ENCODE measurements at places on chromosomes 7 and 10.

GRCh38 chr7:9391984-9392383 lies 958.6 kb downstream of the NXPH1 start:
- no peak for DNase-seq

DNA sequence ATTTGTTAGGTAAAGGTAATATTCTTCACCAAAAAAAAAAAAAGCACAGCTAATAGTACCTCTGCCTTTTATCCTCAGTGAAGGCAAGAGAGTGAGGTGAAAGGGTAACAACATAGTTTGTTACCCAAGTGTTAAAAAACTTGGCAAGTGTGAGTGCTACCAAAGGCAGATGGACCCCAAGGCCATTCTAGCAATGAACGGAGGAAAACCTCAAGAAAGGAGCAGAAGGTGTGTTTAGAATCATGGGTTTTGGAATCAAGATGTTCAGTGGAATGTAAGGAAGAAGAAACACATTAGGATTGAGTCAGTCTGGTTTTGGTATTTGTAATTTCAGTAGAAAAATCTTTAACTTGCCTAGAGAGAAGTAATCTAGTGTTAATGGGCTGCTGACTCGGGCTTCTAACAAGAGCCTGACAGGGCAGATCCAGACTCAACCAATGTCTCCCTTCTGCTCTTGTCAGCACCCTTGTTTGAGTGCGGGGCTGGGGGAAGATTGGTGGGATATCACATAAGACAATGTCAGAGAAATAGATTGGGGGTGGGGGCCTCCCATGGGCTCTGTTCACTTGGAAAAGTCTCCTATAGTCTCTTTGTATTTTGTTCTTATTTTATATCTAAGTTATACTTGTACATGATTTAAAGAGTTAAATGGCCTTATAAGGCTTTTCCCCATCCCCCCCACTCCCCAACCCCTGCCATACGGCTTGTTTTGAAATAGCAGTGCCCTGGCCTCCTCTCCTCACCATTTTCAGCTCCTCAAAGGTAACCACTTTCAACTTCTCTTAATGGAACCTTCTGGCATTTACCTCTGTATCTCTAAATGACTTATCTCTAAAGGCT lies 44.4 kb downstream of the SCD start:
- no peak for DNase-seq

DNA sequence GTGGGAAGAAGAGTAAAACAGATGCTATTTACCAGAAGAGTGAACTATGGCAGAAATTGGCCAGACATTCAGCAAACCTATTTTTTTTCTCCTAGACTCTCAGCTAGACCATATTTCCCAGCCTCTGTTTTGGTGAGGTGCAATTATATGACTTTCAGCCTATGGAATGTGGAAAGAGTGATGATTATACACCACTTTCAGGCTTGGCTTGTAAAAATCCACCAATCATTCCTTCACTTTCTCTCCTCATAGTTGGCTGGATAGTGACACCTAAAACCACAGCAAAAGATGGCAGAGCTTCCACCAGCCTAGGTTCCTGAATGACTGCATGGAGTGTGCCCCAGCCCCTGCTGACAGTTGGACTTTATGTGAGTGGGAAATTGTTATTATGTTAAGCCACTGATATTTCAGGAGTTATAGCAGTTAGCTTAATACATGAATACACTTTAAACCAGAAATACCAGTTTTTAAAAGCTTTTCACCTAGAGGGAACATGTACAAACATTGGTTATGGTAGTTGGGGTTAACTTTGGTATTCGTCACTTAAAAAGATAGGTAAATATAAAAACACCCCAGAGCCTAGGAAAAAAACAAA lies 19.1 kb upstream of the TNKS2 start:
- peak; percentile 33 for DNase-seq

- no peak for DNase-seq
Observed at GRCh38 chr7:107203607-107204006, 34.8 kb downstream of the HBP1 start.

DNA sequence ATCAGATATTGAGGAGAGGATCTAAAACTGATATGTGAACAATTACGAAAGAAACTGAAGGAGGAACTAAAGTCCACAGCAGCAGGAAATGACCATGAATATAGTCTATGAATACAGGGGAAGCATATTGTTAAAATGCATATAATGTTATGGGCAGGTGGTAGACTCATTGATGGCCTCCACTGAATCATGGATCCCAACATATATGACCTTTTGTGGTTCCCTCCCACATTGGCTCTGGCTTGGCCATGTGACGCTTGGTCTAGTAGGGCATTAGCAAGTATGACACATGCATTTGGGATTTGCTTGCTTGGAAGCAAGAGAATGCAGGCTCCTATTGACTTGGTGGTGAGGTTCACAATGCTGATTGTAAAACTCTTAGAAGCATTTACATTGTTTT lies 55.2 kb upstream of the RAB18 start:
- DNase-seq = peak; percentile 61

- DNase-seq = no peak
Observed at GRCh38 chr10:75916906-75917305, 485.5 kb downstream of the LRMDA start.

- no peak for DNase-seq
Observed at GRCh38 chr7:129713544-129713943, 102.0 kb downstream of the NRF1 start.

DNA sequence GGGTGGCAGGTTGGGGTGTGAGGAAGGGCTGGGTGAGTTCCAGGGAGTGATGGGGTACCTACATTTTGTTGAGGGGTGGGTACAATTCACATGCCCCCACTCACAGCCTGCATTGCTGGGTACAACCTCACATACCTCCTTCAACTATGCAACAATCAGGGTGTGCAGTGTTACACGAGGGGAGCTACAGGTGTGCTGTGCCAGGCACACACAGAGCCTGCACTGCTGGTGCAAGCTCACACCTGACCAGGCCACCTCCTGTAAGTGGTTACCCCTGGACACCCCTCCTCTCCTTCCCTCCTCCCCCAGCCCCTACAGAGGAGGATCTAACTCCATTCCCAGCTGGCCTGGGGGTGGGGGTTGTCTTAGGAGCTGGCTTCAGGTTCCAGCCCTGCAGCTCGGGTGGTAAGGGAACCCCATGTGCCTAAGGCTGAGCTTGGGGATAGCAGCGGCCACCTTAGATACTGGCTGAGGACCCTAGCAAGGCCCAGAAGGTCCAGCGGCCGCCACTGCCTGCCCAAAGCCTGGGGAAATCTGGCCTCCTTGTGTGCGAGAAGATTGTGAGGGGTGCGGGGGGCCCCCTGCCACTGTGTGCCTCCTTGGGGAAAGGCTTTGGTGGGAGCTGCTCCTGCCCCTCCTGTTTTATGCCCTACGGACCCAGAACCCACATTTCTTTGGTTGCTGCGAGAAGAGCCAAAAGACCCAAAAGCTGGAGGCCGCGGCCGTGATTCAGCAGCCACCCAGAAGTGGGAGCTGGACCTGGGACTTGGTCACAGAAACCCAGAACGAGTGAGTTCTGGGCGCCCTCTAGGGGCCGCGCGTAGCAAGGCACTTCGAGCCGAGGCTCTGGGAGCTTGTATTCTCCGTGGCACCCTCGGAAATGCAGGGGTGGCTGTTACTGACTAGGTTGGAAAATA lies 10.8 kb downstream of the TLX1 start:
- peak; percentile 72 for DNase-seq

- DNase-seq = no peak
Observed at GRCh38 chr7:93053949-93054943, 63.5 kb downstream of the SAMD9 start.

DNA sequence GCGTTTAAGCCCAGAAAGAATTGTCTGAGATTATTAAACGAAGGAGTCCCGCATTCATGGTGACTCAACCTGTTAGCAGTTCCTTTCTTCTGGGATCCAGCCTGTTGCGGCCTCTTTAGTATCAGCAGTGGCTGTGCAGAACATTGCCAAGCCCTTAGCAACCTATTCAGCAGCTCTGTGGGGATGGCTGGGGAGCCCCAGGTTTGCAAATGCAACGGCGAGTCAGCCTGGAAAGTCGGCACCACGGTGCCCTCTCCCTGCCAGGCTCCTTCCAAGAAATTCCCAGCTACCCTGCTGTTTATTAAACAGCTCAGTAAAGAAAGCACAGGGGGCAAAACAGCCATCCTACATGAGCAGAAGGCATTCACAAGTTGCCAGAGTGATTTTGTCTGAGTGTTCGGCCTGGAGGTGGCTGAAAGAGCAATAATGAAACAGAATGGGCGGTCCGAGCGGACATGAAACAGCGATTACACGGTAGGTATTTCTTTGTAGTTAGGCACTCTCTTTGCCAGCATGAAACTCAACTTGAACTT lies 198.3 kb downstream of the BAMBI start:
- peak; percentile 27 for DNase-seq

GRCh38 chr7:130131964-130132875 lies 61.9 kb downstream of the KLHDC10 start:
- DNase-seq = no peak

- DNase-seq = no peak
Observed at GRCh38 chr10:71371750-71372166, 25.0 kb upstream of the CDH23 start.

DNA sequence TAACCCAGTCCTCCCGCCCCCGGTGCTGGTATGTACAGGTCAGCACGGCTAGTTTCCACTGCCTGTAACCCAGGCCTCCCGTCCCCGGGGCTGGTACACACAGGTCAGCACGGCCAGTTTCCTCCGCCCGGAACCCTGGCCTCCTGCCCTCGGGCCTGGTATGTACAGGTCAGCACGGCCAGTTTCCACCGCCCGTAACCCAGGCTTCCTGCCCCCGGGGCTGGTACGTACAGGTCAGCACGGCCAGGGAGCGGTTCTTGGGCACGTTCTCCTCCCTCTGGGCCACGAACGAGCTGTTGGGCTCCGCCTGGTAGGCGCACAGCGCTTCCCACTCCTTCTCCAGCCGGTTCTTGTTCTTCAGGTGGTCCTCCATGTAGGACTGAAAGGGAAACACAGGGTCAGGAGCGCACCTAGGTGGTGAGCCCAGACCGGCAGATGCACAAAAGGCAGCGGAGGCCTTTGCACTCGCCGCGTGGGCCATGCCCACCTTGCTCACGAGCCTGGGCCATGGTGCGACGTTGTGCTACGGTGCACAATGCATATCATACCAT lies 284.4 kb downstream of the DNAJB6 start:
- no peak for DNase-seq

- DNase-seq = no peak
Observed at GRCh38 chr10:108434559-108435252, 1270.2 kb upstream of the SORCS1 start.

- DNase-seq = peak; percentile 90
Observed at GRCh38 chr7:134891262-134891695, 95.0 kb upstream of the AGBL3 start.

- no peak for DNase-seq
Observed at GRCh38 chr7:98784216-98784785, 85.5 kb downstream of the TMEM130 start.

DNA sequence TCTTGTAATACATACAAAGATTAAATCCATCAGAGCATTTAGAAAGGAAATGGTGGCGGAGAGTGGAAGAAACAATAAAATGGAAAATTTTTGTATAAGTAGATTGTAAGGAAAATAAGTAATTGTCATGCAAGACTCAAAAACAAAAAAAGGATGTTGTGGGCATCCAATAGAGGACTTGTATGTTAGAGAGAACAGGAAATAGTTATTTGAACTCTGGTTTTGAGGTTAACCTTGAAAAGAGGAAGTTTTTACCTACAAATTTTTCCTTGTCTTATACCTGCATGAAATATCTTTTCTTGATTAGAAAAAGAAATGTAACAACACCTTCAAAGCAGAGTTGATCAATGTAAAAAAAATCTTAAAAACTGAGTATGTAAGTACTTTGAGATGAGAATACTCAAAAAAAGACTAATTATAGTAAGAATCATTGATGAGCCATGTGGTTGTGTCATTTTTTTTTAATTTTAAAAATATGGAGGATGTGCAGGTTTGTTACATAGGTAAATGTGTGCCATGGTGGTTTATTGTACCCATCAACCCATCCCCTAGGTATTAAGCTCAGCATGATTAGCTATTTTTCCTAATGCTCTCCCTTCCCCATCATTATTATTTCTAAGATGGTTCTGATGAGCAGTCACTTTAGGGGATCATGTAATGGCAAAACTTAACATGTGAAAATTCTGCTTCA lies 11.9 kb downstream of the TMEM106B start:
- no peak for DNase-seq

DNA sequence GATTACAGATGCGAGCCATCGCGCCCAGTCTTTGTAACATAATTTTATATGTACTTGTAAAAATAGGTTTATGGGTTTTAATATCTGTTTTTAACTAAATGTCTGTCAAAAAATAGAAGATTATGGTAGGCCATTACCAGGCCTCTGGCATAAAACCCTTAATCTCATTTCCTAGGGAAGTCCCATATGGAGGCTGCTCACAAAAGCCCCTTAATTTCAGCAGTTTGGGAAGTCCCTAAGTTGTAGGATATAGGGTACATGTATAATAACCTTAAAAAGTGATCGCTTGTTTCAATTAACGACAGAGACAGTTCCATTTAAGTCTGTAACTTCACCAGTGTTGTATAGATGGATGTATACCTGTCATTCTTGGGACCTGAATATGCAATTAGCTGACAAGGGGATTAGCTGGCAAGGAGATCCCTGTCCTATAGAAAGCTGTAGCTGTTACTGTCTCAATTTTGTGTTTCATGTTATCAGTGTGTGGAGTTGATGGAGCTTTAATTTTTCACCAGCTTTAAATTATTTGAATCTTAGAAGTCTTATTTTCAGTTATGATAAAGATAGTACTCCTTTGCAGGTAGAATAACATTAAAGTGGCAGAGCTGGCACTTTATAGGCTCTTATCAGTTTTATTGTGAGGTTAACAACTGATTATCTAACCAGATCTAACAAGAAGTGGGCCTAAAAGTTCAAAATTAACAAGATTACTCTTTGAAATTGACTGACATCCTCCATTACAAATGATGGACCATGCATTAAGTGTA lies 10.5 kb downstream of the TRIM24 start:
- no peak for DNase-seq

GRCh38 chr10:94524146-94524545 lies 21.4 kb upstream of the HELLS start:
- DNase-seq = peak; percentile 44

DNA sequence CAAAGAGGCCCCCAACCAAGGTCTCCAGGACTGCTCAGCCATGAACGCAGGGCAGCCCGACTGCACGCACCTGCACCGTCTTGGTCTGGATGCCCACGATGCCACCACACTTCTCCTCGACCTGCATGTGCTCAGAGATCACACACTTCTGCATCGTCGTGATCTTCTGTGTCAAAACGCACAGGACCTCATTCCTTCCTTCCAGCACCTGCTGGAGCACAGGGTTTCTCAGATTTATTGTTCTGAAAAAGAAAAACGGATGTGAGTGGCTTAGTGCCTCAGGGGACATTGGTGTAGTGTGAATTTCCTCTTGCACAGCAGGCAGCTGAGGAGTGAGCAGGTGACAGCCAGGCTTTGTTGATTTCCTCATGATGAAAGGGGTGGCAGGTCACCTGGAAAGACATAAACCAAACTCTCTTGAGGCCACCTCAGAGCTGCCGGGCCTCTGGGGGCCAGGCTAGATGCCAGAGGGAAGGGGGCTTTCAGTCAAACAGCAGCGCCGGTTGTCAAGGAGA lies 38.2 kb downstream of the GSDME start:
- DNase-seq = no peak

- DNase-seq = peak; percentile 18
Observed at GRCh38 chr7:123770378-123770777, 21.6 kb upstream of the WASL start.
